ENCODE measurements at places on chromosomes 7 and 10. TPM values are rescaled to one million over a fixed set of nuclear protein-coding genes. Genes with fewer than 3 reads are reported as not detected.

DNA sequence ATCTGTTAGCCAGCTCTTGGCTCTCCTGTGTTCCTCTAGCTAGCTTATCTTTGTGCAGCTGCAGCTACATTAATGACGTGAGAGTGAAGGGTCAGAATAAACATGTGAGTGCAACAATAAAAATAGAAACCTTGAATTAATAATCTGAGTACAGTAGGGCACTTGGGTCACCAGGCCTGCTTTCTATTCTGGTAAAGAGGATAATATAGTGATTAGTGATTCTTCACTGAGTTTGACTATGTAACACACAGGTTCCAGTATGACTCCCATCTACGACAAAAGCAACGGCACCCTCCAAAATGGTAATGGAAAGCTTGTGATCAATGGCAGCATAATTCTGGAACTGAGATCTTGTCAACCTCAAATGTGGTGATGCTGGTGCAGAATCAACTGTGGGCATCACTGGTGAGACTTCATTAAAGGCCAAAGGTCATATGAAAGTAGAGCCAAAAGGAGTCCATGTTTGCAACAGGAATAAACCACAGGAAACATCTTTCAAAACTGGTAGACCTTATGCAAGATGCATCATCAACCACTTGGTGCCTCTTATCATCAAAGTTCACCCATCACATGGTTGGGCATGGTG, 77.6 kb downstream of the NRBF2 start:
- no peak for DNase-seq

DNA sequence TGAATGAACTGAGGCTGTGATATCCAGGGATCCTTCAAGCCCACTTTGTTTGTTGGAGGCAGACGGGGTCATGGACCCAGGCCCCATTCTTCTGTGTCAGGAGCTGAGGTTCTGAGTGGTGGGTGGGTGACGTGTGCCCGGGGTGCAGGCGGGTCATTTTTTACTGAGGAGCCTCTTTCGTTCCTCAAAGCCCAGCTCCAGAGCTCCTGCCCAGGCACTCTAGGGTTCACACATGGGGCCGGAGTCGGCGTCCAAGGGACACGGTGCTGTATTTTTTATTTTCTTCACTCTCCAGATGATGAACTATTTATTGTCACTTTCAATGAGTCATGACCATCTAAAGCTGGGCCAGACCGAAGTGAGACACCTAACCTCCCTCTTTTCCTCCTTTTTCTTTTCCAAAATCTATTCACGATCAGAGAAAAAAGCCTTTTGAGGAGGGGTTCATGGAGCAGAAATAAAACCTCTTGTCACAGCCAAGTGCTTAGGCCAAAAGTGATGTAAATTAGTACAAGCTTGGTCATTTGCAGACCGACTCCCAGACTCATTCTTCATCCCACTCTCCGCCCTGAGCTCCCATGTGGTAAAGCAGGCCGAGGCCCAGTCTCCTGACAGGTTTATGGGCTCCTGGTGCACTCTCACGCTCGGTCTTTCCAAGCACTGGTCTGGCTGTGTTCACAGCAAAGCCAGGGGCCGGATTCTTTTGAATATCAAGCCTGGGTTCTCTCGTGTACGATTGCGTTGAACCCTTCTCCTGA, 41.4 kb upstream of the PITRM1 start:
- DNase-seq = no peak

The SLC29A4 gene
- total RNA-seq = 38.9 TPM

DNA sequence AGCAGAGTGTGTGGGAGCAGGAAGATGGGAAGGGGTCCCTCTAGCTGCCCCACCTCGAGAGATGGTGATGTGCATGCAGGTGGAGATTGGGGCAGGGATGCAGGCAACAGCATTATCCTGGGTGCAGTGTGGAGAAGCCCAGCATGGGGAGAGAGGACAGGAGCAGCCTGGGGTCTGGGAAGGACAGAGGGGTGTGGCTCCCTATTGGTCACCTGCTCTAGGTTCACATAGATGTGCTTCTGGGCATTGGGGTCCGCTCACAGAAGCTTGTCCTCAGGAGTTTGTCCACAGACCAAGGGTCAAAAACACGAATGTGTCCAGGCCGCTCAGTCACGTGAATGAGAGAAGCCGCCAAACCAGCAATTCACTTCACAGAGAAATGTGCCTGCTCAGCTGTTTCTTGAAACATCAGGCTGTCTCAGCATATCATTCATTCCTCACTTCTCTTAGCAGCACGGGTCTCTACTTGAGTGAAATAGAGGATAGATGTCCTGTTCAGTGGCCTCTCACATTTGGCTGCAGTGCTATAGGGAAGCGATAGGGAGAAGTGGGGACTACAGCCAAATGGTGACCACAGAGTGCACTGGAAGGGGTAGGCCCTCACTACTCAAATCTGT, 11.5 kb upstream of the SLC29A3 start:
- no peak for DNase-seq

The RBM17 gene
- 65.4 TPM for total RNA-seq

DNA sequence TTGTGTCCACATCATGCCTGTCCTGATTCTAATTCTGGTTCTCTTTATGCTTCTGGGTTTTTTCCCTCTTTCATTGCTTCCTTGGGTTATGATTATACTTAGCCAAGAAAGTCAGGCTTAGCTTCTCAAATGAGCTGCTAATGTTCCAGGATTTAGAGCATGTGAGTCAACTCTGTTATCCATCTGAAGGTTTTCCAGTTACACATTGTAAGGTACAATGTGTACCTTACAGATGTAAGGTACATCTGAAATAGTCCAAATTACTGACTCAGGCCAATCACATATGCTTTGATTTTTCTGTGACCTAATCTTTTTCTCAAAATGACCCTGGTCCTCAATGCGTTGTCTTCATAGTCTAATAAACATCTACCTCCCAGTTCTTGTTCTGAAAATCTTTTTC, 13.3 kb upstream of the MIOS start:
- no peak for DNase-seq

The C10orf53 gene
- not detected for total RNA-seq

The ABLIM1 gene
- total RNA-seq = 274 TPM

GRCh38 chr10:114552050-114552449, 106.0 kb downstream of the ABLIM1 start:
- DNase-seq = no peak

- no peak for DNase-seq
Observed at GRCh38 chr7:91249506-91250233, 14.6 kb upstream of the FZD1 start.

DNA sequence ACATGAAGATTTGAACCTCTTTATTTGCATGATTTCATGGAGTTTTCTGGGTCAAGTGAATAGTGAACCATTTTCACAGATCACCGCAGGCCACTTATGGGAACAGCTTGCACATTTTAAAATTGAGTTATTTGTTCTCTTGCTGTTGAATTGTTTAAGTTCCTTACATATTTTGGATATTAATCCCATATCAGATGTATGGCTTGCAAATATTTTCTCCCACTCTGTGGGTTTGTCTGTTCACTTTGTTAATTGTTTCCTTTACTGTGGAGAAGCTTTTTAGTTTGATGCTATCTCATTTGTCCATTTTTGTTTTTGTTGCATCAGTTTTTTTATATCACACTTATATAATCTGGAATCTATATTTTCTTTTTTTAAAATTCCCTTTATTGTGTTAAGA, 14.1 kb upstream of the ZC3HAV1L start:
- no peak for DNase-seq

DNA sequence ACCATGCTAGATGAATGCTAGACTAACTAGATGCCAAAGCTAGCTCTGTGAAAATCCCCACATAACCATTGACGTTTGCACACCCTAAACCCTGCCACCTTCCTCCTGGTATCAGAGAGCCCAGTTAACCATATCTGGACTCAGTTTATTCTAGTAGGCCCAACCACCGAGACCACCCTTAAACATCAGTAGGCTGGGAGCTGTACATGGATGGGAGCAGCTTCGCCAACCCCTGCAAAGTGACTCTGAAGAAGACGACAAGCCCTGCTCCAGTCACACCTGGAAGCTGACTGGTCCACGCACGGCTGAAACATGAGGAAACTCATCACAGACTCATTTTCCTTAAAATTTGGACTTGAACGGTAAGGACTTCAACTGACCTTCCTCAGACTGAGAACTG, 4.4 kb upstream of the CYREN start:
- no peak for DNase-seq

DNA sequence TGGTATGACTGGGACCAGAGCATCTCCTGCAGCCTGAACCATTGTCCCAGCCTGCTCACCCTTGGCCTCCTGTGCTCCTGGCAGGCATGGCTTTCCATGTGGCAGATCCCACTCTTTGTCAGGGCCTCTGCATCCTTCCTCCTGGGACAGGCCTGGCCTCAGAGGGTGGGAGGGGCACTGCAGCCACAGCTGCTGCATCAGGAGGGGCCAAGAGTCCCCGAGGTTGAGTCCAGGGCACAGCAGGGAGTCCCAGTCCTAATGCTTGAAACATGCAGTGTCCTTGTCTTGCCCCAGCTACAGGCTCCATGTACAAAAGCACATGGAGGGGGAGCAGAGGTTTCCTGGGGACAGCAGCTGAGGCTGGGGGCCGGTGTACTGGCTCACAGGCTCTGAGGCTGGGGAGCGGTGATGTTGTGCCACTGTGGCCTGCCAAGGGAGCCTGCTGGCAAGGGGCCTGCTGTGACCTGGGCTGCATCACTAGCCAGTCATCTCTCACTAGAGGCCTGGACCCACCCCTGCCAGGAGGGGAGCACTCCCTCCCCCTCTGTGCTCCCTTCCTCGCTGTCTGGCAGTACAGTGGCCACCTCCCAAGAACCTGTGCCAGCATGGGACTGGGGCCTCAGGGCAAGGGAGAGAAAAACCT, 144.8 kb downstream of the ZNF248 start:
- DNase-seq = no peak

The RELN gene
- total RNA-seq = 0.10 TPM

The GSDME gene
- total RNA-seq = 4.5 TPM

The NME8 gene
- total RNA-seq = not detected

GRCh38 chr7:139854803-139855497, 25.9 kb downstream of the TBXAS1 start:
- DNase-seq = no peak

GRCh38 chr7:10793995-10794775, 179.5 kb upstream of the PHF14 start:
- DNase-seq = no peak

The CUBN gene
- 1.3 TPM for total RNA-seq

- no peak for DNase-seq
Observed at GRCh38 chr7:30996883-30997282, 33.1 kb downstream of the GHRHR start.

- DNase-seq = no peak
Observed at GRCh38 chr10:130962240-130963051, 349.1 kb downstream of the TCERG1L start.

The PPIA gene
- 3,706 TPM for total RNA-seq

The LAMB4 gene
- total RNA-seq = not detected

DNA sequence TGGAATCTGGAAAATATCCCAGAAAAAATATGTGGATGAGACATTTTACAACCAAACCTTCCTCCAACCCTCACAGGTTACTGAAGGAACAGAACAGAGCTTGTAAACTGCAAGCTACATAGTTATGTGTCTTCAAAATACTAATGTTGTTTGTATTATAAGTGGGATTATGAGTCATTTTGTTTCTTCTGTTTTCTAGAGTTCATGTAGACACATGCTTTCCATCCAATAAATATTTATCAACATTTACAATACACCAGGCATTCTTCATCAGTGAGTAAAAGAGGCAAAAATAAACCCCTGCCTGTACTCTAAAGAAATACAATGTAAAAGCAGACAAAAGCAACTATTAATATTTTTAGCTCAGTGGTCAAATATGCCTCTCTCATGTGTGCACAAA, 38.0 kb upstream of the TES start:
- no peak for DNase-seq

DNA sequence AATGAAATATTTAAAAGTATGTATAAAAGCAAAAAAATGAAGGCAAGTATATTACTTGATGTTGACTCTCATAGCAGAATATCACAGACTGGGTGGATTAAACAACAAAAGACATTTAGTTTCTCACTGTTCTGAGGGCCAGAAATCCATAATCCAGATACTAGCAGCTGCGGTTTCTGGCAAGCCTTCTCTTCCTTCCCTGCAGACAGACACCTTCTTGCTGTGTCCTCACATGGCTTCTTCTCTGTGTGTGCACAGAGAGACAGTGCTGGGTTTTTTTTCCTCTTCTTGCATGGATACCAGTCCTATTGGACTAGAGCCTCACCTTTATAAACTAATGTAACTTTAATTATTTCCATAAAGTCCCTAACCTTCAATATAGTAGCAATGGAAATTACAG, 127.9 kb upstream of the AKR1E2 start:
- DNase-seq = no peak

The CFAP46 gene
- total RNA-seq = 1.6 TPM

GRCh38 chr10:30581779-30582380, 47.7 kb downstream of the LYZL2 start:
- DNase-seq = no peak

GRCh38 chr10:103417601-103418000, 21.2 kb downstream of the PDCD11 start:
- no peak for DNase-seq

The VSIR gene
- 34.9 TPM for total RNA-seq

GRCh38 chr10:49158404-49158803, 24.6 kb upstream of the FAM170B start:
- no peak for DNase-seq

The HERC4 gene
- total RNA-seq = 119 TPM

GRCh38 chr10:6068006-6068405, 5.8 kb upstream of the IL2RA start:
- no peak for DNase-seq

The DNAH11 gene
- 0.15 TPM for total RNA-seq

- no peak for DNase-seq
Observed at GRCh38 chr7:28435732-28436378, 23.5 kb downstream of the CREB5 start.

The PNLIPRP3 gene
- not detected for total RNA-seq

DNA sequence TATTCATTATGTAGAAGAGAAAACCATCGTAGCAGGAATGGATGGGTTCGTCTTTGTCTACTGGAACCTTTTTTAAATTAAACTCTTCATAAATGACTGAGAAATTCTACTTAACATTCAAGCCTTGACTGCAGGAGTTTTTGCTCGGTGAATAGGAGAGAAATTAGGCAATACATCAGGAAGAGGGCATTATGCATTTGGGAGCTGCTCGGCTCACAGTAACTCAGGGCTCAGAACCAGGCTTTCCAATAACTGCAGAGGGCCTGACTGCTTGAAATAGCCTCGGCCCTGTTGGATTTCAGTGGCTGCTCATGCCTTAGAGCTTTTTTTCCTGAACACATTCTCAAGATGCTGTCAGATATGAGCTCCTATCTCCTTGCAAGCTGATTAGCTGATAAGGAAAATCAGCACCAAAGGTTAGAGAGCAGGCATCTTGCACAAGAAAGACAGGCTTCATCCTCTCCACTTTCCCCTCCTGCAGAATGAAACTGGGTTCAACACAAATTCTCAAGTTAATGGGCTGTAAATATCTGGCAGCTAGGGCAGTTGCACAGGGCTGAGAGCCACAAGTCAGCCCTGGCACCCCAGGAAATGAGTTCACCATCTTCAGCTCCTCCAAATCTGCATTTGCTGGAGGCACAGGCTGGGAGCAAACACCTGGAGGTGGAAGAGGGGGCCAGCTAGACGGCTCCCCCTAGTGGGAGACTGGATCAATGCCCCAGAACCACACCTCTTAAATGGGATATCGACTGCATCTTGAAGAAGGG, 24.3 kb downstream of the TECTB start:
- DNase-seq = no peak

Data from Panc1 (cell line).